ENCODE measurements at places on chromosomes 2 and 18. TPM values are rescaled to one million over a fixed set of nuclear protein-coding genes. Genes with fewer than 3 reads are reported as not detected.

ADD2 gene
- total RNA-seq: 22.0 TPM

CCDC85A gene
- 0.05 TPM for total RNA-seq

TCF23 gene
- not detected for total RNA-seq

TMEM247 gene
- not detected for total RNA-seq

CDH19 gene
- total RNA-seq: 2.3 TPM

RGPD8 gene
- 4.6 TPM for total RNA-seq

SNRNP27 gene
- total RNA-seq: 48.2 TPM

GPR35 gene
- 0.40 TPM for total RNA-seq

REEP1 gene
- 1.3 TPM for total RNA-seq

ALPP gene
- total RNA-seq: 0.35 TPM

ELAC1 gene
- 4.0 TPM for total RNA-seq

CD8B2 gene
- total RNA-seq: not detected

AGBL5 gene
- total RNA-seq: 30.1 TPM

LYG2 gene
- total RNA-seq: not detected

All from A549 treated with CpdA at 1 μM for 4 hours (cell line).